Renal cortical epithelial cell (primary cell): ENCODE measurements at places on chromosomes 16 and 17. TPM values are rescaled to one million over a fixed set of nuclear protein-coding genes. Genes with fewer than 3 reads are reported as not detected.

Gene SEZ6
- not detected in 2 replicates for total RNA-seq

Gene DNAAF1
- 0.45 TPM in 1 of 2 replicates, not detected in the other for total RNA-seq

Gene ACLY
- 343 and 387 TPM in 2 replicates for total RNA-seq

Gene KRT14
- total RNA-seq = 0.25 and 4.2 TPM in 2 replicates

Gene PRAC2
- total RNA-seq = not detected in 2 replicates

Gene CHD9NB
- 0.52 and 6.6 TPM in 2 replicates for total RNA-seq

- DNase-seq = no peak
Measured at GRCh38 chr16:58331024-58331707, 36.3 kb upstream of the PRSS54 start.

- peak; percentile 26 for DNase-seq
Measured at GRCh38 chr16:58511933-58512815, 3.1 kb upstream of the SETD6 start.

DNA sequence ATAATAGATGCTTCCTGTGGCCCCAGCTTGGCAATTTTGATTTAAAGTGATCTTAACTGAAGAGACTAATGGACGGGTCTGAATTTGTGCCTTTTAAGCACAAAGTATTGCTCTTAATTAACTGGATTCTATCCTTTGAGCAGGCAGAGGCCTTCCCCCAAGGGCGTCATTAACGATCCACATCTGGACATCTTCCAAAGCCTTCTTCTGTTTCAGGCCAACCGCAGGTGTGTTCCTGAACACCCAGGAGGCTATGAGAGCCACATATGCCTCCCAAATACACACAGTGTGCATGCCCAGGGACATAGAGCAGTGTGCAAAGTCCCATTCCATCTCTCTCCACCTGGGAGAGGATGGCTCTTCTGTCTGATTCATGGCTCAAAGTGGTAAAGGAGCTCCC, 42.3 kb downstream of the MAPT start:
- no peak for DNase-seq

GRCh38 chr16:56163089-56163488, 28.2 kb upstream of the GNAO1 start:
- no peak for DNase-seq

- no peak for DNase-seq
Measured at GRCh38 chr17:64111831-64112230, 18.1 kb downstream of the ERN1 start.

DNA sequence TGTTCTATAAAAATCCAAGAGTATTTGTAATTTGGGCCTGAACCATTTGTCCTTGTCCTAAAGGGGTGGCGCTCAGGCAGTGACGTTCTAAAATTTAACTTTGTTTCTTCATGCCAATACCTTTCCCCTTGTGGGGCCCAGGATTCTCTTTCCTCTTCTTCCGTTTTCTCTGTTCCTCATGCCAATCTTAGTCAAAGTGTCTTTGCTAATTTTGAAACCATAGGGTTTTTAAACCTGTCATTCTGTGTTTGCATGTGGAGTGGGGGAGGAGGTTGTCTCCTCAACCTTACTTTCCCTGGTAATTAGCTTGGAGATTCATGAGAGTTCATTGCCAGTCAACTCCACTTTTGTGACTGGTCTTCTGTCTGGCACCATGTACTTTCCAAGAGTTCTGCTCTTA, 337.1 kb downstream of the MAF start:
- DNase-seq = no peak

GRCh38 chr17:39622380-39623006, 4.3 kb upstream of the PPP1R1B start:
- DNase-seq = no peak

- no peak for DNase-seq
Measured at GRCh38 chr17:41613277-41614082, 913 bp upstream of the KRT16 start.

- no peak for DNase-seq
Measured at GRCh38 chr17:4969551-4970173, 2.0 kb upstream of the SPAG7 start.

GRCh38 chr16:53091466-53092211, 36.8 kb downstream of the CHD9 start:
- peak; percentile 91 for DNase-seq

DNA sequence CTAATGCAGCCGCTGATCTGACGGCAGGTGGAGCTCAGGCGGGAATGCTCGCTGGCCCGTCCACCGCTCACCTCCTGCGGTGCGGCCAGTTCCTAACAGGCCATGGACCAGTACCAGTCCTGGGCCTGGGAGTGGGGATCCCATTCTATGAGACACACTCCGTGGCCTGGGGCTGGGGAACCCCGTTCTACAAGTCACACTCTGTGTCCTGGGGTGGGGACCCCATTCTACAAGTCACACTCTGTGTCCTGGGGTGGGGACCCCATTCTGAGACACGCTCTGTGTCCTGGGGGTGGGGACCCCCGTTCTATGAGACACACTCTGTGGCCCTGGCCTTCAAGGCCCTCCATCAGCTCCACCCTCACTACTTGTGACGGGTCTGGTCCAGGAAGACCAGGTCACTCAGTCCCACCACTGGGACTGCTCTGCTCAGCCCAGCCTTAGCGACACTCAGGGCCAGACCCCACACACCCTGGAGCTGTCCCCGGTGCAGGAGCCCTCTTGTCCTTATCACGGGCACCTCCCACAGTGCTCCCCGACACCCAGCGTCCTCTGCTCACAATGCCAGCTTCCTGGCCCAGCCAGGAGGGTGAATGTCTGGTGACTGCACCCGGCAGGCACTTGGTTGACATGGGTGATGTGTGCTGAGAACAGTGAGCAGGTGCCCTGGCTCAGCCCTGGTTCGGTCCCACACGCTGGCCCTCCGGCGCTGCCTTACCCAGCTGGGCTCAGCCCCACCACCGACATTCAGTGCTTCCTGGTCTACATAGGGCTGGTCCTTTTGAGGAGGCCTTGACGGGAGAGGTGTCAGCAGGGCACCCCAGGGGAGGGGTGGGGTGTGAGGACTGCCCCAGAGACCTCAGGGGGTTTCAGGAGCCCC, 89.1 kb downstream of the TBC1D16 start:
- no peak for DNase-seq

GRCh38 chr16:28289939-28290858, 2.1 kb upstream of the SBK1 start:
- DNase-seq = no peak

DNA sequence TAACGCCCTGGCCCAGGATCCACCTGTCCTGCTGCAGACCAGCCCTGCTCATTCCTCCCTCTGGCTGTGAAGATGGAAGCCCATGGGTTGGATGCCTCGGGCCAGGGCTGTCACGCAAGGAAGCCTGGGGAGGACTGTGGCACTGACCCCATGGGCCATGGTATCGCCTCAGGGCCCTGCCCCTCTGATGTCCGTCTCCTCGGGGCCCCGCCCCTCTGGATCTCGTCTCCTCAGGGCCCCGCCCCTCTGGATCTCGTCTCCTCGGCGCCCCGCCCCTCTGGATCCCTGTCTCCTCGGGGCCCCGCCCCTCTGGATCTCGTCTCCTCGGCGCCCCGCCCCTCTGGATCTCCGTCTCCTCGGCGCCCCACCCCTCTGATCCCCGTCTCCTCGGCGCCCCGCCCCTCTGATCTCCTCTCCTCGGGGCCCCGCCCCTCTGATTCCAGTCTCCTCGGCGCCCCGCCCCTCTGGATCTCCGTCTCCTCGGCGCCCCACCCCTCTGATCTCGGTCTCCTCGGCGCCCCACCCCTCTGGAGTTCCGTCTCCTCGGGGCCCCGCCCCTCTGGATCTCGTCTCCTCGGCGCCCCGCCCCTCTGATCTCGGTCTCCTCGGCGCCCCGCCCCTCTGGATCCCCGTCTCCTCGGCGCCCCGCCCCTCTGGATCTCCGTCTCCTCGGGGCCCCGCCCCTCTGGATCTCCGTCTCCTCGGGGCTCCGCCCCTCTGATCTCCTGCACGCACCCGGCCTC, 24.0 kb downstream of the METRNL start:
- no peak for DNase-seq

DNA sequence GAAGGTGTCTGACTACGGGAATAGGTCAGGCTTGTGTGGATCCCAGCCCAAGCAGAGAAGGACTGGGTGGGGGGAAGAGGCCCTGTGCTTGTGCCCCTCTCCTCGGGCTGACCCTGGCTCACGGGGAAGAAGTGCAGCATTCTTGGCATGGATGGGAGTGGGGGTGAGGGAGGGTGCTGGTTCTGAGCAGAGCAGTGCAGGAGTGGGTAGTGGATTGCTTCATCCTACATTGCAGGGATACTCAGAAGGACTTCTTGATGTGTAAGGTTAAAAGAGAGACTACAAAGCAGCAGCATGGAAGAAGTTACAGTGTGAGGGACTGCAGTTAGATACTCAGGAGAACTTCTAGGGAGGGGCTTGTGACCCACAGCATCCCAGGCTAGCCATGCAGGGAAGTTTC, 2.1 kb downstream of the ARHGAP23 start:
- peak; percentile 69 for DNase-seq

DNA sequence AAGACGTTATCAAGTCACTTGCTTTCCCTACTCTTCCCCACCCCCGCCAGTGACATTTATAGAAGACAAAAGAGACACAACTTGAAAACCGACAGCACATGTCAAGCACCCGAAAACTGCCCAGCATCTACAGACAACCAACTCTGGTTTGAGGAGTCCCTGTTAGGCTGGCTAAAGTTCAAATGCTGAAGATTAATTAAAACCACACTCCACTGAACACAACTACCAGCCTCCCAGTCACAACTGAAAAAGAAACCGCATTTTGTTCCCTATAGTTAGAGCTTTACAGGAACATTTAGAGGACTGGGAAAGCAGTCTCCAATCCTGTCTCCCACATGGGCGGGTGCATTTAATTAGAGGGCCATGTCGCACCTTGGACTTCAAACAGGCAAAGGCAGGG, 73.0 kb upstream of the COX10 start:
- DNase-seq = peak; percentile 1

- peak; percentile 71 for DNase-seq
Measured at GRCh38 chr17:16516594-16517051, 24.6 kb upstream of the LRRC75A start.

GRCh38 chr16:52128361-52128760, 418.6 kb downstream of the TOX3 start:
- DNase-seq = no peak

DNA sequence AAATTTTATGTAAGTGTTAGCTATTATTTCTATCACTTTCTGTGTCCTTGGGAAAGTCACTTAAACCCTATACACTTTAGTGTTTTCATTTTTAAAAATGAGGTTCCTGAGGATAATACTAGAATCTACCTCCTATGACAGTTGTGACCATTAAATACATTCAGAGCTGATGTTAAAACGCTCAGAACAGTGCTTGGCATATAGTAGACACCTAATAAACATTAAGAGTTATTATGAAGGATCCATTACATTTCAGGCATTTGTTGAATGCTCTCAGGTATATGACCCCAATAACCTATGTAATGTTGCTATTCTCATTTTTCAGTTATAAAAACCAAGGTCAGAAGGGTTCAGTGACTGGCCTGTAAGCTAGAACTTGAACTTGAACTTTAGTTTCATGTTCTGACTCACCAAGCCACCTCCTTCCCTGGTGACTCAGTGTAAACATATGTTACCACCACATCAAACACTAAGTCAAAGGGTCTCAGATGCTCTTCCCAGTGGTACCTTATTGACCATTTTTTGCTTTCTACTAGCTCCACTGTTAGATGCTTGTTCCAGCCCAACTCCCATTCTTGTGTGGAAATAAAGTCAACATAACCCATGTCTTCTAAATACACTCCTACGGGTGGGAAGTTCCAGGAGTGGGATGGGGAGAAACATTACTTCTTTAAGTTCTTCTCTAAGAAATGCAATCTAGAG, 47.6 kb downstream of the HSD17B2 start:
- DNase-seq = peak; percentile 82

- no peak for DNase-seq
Measured at GRCh38 chr16:55203570-55203969, 120.4 kb upstream of the IRX6 start.

DNA sequence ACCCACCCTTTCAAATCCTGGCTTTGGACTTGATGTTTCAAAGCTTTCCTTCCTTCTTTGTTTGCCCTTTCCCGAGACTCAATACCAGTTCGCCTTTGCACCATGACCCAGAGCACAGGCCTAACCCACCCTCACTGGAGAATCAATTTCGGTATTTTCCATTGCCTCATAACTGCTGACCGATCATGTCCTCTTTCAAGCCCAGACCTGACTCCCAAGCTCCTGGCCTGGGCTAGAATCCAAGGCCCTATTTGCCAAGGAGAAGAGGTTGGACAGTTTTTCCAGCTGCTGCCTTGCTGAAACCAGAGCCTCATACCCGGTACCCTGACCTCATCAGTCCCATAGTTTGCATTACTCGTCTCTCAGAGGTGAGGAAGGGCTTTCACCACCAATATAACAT, 35.3 kb upstream of the HELZ start:
- no peak for DNase-seq

DNA sequence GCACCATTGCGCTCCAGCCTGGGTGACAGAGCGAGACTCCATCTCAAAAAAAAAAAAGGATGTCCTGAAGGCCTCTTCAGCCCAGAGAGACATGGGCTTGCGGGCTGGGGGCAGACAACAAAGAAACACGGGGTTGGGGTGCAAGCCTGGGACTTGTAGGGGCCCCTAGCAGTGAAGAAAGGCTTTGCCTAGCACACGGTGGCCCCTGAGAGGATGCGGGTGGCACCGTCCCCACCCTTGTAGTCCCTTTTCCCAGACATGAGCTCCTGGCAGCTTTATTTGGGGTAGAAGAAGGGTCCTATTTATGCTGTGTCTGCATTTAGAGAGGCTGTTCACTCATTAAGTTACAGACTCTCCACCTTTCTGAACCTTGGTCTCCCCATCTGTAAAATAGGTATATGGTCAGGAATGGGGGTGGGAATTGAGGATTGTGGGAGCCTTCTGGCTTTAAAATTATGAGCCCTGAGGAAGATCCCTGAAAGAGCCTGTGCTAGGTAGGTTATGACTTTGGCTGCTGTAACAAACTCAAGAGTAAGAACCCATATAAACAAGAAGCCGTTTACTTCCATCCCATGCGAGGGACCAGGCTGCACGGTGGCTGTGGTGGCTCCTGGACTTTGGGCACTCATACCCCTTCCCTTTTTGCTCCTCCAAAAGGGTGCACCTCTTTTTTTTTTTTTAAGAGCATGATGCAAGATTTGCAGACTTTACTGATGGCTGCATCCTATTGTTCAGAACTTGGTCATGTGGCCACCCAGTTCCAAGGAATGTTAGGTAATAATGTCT, 20.6 kb upstream of the ADGRG1 start:
- DNase-seq = no peak

- DNase-seq = no peak
Measured at GRCh38 chr16:86306811-86307513, 203.4 kb upstream of the FOXF1 start.

DNA sequence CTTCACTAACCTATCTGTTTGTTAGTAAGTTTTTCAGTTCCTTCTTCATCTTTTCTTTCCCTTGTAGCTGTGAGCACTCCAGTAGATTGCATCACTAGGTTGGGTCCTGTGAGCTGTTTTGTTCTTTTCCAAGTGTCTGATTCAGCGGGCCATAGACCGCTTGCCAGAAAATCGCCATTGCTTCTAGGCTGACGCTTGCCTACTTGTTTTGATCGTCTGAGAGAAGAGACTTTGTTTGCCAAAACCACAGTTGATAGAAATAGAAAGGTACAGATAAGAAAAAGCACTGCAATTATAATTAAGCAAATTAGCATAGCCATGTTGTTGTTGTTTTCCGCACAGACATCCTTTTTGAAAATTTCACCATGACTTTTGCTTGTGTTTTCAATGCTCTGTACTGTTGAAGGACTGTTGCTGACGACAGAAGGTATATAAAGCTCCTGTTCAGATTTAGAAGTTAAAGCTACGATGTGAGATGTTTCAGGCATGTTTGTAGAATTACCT, 3.1 kb downstream of the EVI2A start:
- DNase-seq = peak; percentile 82
